NCI-H82 (cell line): ENCODE measurements at places on chromosomes 3 and 15.

DNA sequence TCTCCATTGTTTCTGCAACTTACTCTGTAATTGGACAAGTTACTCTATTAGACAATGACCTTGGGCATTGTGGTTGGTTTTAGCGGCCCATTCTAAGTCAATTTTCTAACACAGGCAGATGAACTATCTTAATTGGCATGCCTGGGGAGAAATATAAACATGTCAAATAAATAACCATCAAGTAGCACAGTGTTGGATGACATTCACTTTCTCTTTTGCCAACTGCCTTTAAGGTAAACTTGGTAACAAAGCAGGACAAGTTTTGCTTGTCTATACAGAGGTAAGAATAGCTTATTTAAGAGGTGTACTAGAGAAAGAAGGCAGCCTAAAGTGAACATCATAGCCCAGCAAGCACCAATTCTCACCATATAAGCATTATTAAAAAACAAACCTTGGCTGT is 599.6 kb downstream of the GBE1 start:
- DNase-seq: no peak

DNA sequence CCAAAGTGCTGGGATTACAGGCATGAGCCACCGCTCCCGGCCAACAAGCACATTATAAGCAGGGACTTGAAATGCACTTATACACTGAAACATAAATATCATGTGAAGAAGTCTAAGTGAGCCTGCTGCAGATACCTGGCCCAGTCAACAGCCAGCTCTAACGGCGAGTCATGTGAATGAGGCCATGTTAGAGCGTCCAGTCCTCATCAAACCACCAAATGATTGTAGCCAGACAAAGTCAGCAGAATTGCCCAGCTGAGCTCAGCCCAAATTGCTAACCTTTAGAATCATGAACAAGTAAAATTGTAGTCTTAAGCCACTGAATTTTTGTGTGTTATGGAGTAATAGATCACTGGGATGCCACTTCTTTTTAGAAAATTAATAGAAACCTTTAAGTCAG is 37.8 kb upstream of the UACA start:
- no peak for DNase-seq

GRCh38 chr3:15011174-15011573 is 53.9 kb downstream of the MRPS25 start:
- DNase-seq: no peak

DNA sequence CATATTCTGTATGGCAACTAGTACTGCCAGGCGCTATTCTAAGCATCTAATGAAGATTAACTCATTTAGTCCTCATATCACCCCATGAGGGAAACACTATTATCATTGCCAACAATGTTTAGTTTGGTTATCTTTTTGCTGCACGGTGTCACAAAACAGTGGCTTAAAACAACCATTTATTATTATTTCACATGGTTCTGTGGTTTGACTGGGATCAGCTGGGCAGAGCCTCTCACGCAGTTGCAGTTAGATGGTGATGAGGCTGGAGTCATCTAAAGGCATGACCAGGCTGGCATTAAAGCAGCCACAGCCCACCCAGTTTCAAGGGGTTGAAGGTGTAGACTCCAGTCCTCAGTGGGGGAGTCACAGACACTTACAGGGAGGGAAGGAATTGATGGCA is 32.8 kb upstream of the RASA2 start:
- no peak for DNase-seq

DNA sequence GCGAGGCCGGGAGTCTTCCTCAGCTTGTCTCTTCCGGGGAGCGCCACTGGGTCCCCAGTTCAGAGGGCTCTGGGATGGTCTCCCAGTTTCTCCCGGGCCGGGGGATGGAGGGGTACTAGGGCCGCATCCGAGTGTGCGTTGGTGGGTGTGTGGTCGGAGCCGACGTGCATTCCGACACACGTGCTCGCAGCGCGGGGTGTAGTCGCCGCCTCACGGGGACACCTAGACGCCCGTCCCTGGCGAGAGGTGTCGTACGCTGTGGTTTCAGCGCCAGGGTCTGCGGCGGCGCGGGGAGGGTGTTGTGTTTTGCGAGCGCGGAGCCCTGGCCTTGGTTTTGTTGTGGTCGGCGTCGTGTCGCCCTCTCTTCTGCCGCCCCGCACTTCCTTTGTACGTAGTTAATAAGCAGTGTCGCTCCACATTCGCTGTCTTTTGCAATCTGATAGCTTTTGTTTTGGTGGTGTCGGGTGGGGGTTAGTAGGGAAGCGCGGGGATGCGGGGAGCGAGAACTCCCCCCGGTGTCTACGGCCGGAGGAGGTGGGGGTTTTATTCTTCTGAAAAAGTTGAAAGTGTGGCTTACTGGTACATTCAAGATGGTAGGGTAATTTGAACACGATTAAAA is 2.2 kb downstream of the IGF1R start:
- DNase-seq: peak; percentile 57

DNA sequence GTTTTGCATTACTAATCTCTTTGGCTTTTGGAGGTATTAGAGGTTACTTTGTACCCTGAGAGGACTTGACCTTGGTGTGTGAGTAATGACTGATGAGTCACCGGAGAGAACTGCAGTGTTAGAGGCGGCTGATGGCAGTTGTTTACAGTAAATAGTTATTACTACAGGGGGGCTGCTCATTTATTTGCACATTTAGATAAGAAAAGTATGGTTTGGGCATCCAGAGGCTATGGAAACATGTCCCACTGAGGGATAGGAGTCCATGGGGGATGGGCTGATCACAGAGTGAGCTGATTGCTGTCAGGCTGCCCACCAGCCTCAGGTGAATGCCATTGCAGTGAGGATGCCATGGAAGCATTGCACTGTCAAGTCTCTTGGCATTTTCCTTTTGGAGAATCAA is 17.3 kb upstream of the STAC start:
- DNase-seq: no peak

GRCh38 chr15:43270676-43271306 is 4.1 kb upstream of the TGM5 start:
- no peak for DNase-seq

DNA sequence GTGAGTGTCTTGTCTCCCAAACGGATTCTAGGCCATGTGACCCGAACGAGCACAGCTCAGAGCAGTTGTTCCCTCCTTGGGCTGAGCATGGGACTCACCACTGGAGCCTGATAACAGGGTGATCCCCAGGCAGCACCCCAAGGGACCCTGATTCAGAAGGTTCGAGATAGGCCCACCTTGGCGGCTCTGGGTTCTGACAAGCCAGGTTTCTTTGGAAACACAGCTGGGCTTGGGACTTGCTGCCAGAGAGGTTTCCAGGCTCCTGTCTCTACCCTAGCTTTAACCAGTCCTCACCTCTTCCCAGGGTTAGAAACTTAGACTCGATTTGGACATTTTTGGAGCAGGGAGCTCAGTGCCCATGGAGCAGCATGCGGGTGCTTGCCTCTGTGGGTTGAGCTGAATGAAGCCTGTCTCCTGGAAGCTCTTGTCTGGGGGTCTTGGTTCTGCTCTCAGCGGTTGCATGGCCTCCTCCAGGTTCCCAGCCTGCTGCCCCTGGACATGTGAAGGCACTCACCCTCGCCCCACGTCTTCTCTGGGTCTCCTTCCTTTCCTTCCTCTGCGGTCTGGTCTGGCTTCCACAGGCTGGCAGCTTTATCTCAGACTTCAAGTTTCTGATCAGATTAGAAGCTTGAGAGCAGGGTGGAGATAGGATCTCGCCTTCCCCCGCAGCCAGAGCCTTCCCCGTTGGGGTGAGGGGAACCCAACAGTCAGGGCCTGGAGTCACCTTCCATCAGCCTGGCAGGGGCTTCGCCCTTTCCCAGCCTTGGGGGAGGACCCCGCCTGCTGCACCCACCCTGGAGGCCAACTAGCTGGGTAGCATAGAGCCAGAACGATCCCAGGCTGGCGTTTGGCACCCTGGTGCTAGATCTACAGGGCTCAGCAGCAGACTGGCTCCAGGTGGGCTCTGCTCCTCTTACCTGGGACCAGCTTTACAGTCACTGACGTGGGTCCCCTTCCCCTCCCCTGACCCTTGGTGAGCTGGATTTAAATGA is 21.0 kb downstream of the PAQR5 start:
- no peak for DNase-seq

GRCh38 chr3:152309031-152309430 is 40.3 kb downstream of the MBNL1 start:
- DNase-seq: no peak

DNA sequence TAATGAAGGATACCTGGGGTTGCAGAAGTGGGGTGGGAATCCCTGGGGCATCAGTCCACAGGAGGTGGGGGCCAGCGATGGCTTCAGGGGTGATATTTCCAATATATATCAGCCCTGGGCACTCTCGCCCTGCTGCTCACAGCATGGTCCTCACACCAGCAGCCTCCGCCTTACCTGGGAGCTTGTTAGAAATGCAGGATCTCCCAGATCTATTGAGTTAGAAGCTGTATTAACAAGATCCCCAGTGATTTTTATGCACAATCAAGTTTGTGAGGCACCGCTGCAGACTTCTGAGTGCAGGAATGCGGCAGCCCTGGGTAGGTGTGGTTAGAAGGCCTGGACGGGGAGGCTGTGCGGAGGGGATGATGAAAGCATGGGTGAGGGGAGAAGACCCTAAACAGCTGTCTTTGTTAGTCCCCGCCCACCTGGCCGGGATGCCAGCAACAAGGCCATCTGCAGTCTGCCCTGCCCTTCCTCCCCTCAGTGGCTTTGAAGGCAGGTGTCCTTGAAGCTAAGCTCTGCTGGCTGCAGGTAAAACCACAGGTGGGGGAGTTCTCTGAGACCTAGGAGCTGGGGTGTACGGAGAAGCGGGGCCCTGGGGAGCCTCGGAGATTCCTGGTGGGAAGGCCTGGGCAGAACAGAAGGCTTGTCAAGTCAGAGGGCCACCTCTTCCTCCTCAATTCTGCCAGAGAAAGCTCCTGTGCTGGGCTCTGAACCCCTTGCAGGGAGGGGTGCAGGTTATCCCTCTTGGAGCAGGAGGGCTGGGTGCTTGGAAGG is 11.4 kb downstream of the FAM107A start:
- no peak for DNase-seq

DNA sequence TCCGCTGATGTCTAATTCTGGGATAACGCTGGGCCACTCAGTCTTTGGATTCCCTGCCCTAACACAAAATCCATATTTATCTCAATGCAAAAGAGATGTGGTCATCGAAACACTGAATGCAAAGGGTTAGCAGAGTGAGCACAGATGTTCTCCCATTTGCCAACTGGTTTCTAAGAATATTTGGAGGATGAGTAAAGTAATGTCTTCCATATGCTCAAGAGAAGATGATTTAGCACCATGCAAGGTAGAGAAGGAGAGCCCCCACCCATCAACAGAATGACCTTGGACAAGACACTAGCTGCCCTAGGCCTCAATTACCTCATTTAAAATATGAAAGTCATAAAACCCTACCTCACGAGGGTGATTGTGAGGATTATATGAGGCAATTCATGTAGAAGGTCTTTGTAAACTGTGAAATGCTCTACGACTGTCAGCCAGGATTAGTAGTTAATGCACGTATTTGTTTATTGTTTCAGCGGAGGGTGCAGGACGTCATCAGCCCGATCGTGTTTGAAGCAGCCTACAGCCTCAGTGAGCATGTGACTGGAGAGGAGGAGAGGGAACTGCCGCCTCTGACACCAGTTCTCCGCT is 232.9 kb upstream of the CTDSPL start:
- DNase-seq: no peak

GRCh38 chr3:98780343-98780742 is 17.2 kb downstream of the ST3GAL6 start:
- no peak for DNase-seq

DNA sequence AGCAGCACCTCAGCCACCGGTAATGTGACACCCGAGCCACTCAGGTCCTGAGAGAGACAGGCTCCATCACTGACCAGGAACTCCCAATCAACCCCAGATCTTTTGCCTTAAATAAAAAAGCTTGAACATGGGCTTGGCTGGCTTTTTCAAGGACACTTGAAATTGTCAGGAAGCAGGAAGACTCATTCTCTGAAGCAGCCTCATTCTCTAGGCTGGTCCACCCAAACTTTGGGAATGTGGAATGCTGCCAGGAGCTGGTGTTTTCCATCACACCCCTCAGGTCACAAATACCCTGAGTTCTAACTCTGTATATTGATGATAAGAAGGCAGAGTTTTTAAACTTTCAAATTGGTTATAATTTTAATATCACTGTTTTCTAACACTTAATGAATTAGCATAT is 17.0 kb downstream of the CXCR6 start:
- no peak for DNase-seq

GRCh38 chr15:71331173-71331572 is 215.9 kb downstream of the THSD4 start:
- DNase-seq: no peak

DNA sequence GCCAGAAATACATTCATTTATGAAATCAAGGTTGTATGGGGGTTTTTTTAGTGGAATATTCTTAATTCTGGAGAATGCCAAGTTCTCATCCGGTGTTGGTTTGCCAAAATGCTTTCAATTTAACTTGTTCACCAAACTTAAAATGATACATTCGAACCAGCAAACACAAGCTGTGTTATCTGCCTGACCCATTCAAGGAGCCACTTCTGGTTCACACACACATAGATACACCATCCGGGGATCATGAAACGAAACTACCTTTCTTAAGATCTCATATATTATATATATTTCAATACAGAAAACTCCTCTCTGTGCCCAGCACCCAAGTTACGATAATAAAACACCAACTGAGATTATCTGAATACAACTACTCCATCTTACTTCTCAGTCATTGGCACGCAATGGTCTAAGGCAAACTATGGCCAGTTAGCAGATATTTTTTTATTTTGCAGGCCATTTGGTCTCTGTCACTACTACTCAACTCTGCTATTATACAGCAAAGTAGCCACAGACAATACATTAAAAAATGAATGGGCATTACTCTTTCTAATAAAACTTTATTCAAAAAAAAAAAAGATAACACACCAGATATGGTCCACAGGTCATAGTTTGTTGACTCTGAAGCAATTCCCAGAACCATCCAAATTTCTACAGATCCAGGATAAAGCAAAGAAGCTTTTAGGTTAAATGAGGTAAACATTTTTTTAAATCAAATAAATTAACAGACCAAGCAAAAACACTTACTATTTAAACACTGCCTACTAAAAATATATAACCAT is 89.6 kb downstream of the TBL1XR1 start:
- no peak for DNase-seq

DNA sequence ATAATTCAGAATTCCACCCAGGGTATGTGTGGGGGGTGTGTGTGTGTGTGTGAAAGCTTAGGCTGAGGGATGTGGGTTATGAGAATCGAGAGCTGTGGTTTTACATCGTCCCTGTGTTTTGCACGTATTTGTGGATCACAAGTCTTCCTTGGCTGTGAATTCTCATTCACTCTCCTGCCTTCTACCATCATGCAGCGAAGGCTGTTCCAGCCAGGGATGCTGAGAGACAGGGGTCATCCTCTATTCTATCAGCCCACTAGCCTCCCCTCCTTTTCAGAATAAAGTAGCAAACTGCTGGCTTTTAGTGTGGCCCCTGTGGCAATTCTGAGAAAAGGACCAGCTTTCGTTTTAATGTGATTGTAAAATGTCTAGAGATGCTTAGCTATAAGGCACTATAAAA is 460.6 kb upstream of the NR2F2 start:
- DNase-seq: peak; percentile 30

DNA sequence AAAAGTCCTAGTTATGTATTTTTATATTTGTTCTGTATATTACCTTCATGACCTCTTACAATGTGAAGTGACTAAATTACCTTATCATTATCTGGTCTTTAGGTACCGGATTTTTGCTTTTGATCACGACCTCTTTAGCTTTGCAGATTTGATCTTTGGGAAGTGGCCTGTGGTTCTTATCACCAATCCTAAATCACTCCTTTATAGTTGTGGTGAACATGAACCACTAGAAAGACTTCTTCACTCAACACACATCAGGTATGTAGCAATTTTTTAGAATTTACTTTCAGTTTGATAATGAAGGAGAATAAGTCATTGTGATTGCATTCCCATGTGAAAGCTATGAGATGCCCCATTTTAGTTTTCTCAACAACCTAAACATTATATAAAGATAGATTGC is 18.3 kb downstream of the TMEM62 start:
- no peak for DNase-seq
